Vagina (tissue), 2 donors: ENCODE measurements at places on chromosomes 6 and 20.

DNA sequence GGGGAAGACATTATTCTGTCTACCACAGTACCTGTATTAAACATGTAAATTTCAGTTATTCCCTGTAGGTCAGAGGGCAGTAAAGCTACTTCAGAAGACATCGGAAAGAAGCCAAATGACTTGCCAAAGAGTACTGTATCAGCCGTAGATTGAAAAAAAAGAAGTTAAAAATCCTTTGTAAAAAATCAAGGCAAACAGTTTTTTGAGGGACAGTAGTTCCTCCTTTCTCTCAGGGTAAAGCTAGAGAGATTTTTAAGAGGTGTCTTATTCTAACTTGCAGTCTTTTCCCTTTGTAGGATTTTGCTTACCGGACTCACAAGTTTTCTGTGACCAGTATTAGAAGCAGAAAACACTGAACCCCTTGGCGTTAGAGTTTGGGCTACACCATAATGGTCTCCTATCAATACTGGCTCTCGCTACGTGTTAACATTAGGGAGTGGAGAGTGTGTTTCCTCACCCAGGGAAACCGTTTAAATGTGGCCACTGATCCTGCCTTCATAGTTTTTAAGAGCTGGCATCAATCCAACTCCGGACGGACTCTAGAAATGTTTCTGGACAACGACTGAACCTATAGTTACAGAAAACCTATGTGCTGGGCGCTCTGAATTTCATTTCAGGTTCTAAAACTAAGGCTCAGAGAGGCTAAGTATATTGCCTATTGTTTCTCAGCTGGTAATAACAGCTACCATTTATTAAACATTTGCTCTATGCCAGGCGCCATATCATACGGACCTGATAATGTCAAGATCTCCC lies 1.3 kb upstream of the ASXL1 start:
- no peak for DNase-seq

- DNase-seq, result no peak
Measured at GRCh38 chr6:90233994-90234393, 62.6 kb downstream of the BACH2 start.

- DNase-seq, result no peak
Measured at GRCh38 chr20:44431502-44432234, 44.0 kb upstream of the TTPAL start.

DNA sequence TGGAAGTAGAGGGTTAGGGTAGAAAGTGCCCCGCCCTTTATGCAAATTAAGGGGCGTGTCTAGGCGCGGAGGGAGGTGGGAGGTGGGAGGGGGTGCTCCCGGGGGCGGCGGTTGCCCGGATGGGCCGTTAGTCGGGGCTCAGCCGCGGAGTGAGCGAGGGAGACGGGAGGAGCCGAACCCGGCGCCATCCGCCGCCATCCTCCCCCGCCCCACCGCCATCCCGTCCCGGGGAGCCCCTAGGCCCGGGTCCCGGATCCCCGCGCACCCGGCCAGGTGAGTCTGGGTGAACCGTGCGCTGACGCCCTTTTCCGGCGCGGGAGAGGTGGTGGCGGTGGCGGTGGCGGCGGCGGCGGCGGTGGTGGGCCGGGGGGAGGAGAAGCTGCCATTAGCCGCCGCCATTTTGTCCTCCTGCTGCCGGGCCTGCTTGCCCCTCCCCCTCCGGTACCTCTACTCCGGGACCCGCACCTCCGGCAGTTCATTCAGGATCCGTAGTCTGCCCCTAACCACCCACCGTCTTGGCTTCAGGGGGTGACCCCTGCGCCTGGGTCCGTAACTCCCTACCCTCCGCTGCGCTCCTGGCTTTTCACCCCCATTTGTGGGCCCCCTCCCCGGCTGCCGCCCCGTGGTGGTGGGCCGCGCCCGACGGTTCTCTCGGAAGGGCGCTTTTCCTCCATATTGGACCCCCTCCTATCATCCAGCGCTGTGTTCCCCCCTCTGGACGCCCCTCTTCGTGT lies at the start of gene PRRC2A:
PRRC2A (plus strand) TSS at position 130 of the 734 bp plus-strand sequence. CDS start 2,075 bp downstream, outside the sequence.
- no peak for DNase-seq

GRCh38 chr6:26033941-26034354 lies 53.3 kb upstream of the HFE start:
- no peak for DNase-seq

DNA sequence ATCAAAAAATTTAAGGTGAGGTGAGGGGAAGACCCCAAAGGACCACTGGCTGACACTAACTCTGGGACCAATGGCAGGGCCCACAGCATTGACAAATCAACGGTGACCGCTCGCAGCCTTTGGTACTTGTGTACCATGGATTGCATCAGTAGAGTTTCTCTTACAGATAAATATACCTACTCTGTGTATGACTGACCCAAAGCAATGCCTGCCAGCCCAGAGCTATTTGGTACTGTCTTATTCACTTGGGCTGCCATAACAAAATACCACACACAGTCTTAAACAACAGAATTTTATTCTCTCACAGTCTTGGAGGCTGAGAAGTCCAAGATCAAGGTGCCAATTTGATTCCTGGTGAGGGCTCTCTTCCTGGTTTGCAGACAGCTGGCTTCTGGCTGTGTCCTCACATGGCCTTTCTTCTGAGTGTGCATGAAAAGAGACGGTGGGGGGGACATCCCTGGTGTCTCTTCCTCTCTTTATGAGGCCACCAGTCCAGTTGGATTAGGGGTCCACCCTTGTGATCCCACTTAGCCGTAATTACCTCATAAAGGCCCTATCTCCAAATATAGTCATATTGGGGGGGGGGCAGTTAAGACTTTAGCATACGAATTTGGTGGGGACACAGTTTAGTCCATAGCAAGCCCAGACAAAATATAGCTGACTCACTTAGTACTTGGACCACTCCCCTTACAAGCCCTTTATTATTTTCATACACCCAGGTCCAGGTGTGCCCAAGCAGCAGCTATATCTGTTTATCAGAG lies 336.3 kb downstream of the CD83 start:
- DNase-seq, result no peak

GRCh38 chr6:53995935-53996334 lies 115.3 kb upstream of the MLIP start:
- no peak for DNase-seq

- no peak for DNase-seq
Measured at GRCh38 chr20:44609516-44610312, 27.3 kb downstream of the PKIG start.

GRCh38 chr6:84033523-84034451 lies at the start of gene MRAP2:
MRAP2 (plus strand) TSS chr6:84033772; CDS start chr6:84055319, 21,547 bp downstream.
- DNase-seq, result no peak

- DNase-seq, result no peak
Measured at GRCh38 chr6:138211048-138211581, 7.2 kb downstream of the PBOV1 start.

DNA sequence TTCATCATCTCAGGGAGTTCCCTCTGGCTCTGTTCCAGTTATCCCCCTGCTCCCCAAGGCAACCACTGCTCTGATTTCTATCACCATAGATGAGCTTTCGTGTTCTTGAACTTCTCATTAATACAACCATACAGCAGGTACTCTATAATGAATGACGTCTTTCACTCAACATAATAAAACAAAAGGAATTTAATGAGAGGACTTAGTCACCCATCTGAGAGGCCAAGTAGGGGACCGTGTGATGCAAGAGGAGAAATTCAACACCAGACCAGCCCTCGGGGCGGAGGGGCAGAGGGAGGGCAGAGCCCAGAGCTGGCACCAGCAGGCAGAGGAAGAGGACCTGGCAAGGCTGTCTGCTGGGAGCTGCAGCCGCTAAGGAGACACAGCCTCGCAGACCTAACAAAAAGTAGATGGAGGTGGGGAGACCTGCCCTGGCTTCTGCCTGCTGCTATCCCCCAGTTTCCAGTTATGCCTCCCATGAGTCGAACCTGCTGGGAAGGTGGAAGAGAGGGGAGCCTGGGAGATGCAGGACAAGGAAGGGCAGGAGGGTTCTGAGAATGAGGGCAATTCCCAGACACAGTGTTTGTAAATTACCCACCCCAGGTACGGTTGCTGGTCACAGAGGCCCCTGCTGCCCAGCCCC lies 13.8 kb downstream of the CCN5 start:
- DNase-seq, result no peak

DNA sequence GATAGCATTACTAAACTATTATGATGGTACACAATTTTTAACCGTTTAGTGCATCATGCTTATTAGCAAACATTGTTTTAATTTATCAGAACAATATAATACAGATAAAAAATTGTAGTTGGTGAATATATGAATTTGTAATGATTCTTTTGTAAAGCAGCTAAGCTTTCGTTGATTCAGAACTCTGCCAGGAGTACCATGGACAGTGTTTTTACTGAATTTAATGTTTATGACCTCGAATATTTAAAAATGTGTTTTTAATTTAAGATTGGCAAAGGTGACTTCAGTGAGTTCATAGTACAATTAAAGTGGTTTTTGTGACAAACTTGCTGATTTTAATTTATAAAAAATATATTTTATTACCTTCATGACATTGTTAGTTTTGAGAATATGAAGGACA lies 10.0 kb downstream of the AFDN start:
- no peak for DNase-seq

- no peak for DNase-seq
Measured at GRCh38 chr20:38726804-38727606, 2.7 kb downstream of the SLC32A1 start.

DNA sequence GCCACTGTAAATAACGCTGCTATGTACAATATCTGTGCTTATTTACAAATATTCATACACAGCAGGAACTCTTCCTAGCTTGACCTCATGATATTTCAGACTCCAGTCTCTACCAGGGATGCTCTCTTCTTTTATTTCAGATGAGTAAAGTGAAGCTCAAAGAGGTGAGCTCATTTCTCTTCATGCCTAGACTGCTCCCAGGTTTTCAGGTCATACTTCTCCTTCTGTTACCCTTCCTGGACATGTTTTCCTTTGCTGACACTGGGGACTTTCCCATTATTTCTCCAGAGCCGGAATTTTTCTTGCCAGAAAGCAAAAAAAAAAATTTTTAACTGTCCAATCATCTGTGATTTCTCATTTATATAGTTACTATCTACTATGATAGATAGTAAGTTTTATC lies 147.2 kb upstream of the DST start:
- no peak for DNase-seq

- DNase-seq, result no peak
Measured at GRCh38 chr6:87916446-87916845, 131.2 kb upstream of the SPACA1 start.

DNA sequence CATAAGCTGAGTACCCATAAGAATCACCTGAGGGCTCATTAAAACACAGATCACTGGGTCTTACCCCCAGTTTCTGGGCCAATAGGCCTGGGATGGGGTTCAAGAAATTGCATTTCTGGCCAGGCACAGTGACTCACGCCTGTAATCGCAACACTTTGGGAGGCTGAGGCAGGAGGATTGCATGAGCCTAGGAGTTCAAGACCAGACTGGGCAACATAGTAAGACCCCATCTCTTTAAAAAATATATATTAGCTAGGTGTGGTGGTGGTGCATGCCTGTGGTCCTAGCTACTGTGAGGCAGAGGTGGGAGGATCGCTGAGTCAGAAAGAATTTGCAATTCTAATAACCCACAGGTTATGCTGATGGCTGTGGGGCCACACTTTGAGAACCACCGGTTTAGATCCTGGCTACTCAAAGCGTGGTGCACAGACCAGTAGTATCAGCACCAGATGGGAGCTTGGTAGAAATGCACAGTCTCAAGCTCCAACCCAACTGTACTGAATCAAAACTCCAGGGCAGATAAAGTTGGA lies 2.0 kb downstream of the CCM2L start:
- DNase-seq, result no peak

DNA sequence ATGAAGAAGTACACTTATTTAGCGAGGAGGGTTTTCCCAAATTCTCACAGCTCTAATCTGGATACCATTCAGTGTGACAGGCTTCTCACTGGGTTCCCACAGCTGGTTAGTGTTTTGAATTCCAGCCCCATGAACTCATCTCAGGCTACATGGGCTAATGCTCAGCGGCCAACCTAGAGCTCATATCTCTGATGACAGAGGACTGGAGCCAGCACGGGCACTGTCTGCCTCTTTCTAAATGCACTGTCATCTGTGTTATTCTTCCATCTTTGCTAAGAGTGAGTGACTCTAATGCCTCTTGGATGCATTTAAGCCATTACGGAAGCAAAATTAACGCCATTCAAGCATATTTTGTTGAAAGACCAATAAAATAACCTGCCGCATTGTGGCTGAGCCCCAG lies 308.9 kb upstream of the JAG1 start:
- DNase-seq, result no peak

GRCh38 chr6:117480651-117481050 lies 1.8 kb upstream of the DCBLD1 start:
- no peak for DNase-seq

- DNase-seq, result no peak
Measured at GRCh38 chr6:71468841-71469700, 180.5 kb downstream of the OGFRL1 start.

DNA sequence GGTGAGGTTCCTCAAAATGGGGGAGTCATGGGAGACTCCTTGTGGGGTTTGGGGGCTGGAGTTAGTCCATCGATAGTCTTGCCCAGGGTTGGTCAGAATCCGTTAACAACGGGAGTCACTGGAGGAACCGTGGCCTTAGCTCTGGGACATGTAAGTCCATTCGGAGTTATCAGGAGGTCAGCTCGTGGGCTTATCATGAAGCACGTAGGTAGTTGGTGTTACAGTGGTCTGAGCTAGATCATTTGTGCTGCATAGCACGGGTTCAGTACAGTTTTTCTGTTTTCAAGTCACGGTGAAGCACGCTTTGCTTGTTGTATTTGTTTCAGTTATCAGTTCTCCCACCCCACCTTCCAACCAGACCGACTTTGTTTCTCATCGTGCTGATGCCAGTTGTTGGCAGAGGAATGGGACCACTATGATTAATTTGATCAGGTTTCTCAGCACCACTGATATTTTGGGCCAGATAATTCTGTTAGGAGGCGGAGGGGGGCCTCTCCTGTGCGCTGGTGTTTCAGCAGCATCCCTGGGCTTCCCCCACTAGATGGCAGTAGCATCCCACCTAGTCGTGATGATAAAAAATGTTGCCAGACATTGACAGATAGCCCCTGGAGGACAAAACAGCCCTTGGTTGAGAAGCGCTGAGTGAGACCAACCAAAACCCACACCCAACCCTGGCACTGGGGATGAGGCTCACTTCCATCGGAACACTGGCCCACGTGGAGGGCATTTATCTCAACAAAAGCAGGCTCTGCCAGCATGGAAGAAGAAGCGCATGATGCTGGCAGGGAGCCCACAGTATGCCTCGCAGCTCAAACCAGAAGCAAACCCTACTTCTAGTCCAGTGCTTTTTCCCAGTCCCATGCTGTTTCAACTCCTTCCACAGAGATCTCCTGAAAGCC lies 2.2 kb upstream of the APMAP start:
- peak; percentile 89 for DNase-seq

GRCh38 chr6:143598466-143599080 lies 79.2 kb upstream of the PHACTR2 start:
- DNase-seq, result no peak
